RKO (cell line): ENCODE measurements at places on chromosomes 7 and 10.

- no peak for DNase-seq
Measured at GRCh38 chr7:87510411-87510875, 35.0 kb upstream of the ABCB4 start.

GRCh38 chr7:123864012-123864411, 19.0 kb downstream of the HYAL4 start:
- no peak for DNase-seq

DNA sequence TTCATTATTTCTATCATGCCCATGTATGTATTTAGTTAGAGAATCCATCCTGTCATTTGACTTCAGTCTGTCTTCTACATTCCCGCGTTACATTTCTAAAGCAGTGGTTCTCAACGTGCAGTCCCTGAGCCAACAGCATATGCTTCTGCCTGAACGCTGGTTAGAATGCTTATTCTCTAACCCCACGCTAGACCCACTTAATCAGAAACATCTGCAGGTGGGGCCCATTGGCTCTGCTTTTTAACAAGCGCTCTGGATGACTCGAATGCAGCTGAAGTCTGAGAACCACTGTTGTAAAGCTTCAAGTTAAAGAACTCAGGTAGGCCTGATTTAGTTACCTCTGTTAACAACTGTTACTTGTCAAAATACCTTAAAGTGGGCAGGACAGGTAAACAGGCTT, 38.2 kb downstream of the NEUROD6 start:
- DNase-seq = no peak

DNA sequence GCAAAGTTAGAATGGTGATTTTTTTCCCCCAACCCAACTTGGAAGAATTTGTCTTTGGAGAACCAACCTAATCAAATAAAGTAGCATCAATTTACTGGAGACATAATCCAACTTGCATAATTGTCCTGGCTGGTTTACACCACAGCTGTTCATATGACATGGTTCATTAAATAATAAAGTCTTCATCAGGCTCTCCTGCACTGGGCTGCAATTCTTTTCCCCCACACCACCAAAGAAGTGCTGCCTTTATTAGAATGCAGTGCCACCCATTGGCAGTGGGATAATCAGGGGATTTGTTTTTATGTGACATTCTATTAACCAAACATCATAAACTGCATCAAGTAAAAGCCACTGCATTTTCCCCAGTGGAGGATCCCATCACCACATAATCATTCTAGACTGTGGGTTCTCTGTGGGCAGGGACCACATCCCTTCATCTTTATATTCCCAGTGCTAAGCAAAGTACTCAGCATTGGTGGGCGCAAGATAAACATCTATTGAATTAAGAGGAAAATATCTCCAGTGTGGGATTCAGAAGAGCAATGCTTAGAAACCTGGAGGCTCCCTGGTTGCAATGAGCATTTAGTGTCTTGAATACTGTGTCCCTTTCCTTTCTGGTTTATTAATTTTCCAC, 322.0 kb downstream of the KCNMA1 start:
- no peak for DNase-seq

GRCh38 chr10:70903262-70903921, 15.0 kb upstream of the PCBD1 start:
- peak; percentile 37 for DNase-seq

DNA sequence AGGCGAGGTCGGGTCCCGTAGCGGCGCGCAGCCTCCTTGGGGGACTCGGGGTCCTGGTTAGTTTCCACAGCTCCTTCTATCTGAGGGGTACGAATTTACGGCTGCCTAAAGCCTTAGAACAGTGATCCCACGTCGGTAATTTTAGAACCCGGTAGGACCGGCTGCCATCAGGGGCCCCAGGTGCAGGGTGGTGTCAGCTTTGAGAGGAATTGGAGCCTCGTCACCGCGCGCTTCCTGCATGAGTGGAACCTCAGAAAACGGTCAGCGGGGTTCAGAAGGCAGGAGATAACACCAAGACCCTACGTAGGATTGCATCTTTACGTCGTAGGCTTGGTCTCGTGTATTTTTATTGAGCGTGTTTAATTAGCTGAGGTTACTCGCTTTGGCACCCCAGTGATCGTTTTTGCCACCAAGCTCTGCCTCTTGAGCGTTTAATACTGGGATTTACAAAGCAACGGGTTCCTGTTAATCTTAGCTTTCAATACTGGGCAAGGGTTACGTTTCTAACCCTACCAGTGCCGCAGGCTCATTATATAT, 443 bp downstream of the RNF32 start:
- DNase-seq = peak; percentile 92

GRCh38 chr7:135355377-135356048, 121.9 kb downstream of the STRA8 start:
- no peak for DNase-seq

DNA sequence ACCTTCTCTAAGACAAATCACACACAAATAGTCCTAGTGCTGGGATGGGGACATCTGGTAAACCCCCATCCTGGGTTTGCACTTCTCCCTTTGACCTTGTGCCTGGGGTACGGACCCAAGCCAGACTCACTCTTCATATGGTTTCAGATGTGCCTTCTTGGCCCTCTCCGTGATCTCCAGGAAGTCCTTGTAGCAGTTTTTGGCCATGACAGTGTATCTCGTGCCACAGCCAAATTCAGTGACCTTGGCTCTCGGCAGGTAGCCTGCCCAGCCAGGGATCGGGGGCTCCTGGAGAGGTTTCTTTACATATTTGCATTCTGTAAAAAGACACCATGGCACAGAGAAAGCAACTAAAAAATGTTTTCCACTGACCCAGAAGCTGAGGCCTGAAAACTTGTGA, 43.9 kb downstream of the PNLIPRP2 start:
- DNase-seq = no peak

DNA sequence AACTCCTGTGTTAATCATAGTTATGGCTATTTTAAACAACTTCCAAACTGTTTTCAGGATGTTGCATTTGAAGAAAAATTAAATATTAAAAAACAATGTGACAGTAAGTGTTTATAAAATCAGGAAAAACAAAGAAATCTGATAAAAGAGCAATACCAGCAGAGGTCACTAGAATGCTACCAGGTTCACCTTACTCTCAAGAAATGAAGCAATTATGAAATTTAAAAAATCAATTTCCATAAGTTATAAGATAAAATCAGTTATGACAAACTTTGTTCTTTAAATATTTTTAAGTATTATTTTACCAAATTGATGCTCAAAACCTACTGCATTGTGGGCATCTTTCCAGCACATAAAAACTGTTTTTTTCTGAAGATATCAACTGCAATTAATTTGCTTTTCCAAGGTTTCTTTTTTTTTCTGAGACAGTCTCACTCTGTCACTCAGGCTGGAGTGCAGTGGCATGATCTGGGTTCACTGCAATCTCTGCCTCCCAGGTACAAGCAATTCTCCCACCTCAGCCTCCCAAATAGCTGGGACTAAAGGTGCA, 50.7 kb upstream of the RHEB start:
- DNase-seq = peak; percentile 59

- DNase-seq = no peak
Measured at GRCh38 chr7:54837168-54837567, 78.2 kb upstream of the SEC61G start.

- DNase-seq = no peak
Measured at GRCh38 chr7:142391191-142391992, 133.5 kb upstream of the PRSS58 start.
